ENCODE measurements at places on chromosomes 4 and X. TPM values are rescaled to one million over a fixed set of nuclear protein-coding genes. Genes with fewer than 3 reads are reported as not detected.

NDST4 gene
- not detected for total RNA-seq

SUPT20HL1 gene
- not detected for total RNA-seq

SMIM31 gene
- total RNA-seq, result not detected

GRCh38 chr4:121642292-121642691 lies 54.5 kb downstream of the ANXA5 start:
- DNase-seq, result no peak

GRCh38 chr4:38188631-38189101 lies 228.5 kb downstream of the PTTG2 start:
- no peak for DNase-seq

DNA sequence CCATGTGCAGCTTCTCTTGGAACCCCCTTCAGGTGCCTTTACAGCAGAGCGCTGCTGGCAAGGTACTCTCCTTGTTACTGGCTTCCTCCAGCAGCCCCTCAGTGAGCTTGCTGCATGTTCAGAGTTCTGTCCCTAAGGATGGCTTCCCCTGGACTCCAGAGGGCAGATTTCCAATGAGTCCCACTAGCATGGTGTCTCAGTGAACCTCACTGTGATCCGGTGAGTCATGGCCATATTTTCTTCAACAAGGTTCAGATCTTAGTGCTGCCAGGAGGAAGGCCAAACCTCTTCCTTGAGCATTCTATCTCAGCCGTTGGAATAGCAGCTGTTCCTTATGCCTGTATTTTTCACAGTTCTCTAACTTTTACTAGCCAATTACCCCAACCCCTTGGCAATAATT lies 98.8 kb downstream of the CASK start:
- no peak for DNase-seq
